Kidney epithelial cell (primary cell): ENCODE measurements at places on chromosomes 7 and 10.

GRCh38 chr7:118305671-118306070 is 81.2 kb downstream of the ANKRD7 start:
- DNase-seq = no peak

GRCh38 chr7:44158873-44159631 is 17.9 kb upstream of the MYL7 start:
- DNase-seq = no peak

DNA sequence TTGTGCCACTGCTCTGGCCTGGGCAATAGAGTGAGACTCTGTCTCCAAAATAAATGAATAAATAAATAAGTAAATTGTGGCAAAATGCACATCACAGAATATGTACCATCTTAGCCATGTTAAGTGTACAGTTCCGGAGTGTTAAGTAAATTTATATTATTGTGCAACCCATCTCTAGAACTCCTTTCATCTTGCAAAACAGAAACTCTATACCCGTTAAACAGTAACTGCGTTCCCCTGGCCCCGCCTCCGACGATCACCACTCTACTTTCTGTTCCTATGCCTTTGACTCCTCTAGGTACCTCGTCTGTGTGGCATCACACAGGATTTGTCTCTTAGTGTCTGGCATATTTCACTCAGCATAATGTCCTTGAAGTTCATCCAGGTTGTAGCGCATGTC is 356.4 kb upstream of the FOXK1 start:
- no peak for DNase-seq

DNA sequence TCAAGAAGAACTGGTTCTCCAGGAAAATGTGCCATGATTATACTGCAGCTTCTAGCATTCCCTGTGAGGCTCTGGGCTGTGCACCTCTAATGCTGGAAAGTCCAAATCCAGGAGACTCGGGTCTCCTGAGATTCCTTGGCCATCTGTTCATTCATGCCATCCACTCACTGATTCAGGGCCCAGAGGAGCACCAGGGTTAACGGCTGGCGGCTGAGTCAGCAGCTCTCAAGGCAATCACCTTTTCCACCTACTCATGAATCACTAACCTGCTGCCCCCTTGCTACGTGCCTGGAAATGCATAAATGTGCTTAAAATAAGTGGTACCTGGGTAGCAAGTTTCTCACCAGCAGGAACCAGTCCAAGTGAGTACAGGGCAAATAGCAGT is 132.7 kb downstream of the KCNMA1 start:
- DNase-seq = peak; percentile 89

GRCh38 chr7:114941692-114942091 is 19.8 kb downstream of the MDFIC start:
- no peak for DNase-seq

- DNase-seq = no peak
Observed at GRCh38 chr7:116530107-116530820, 5.4 kb downstream of the CAV1 start.

- peak; percentile 10 for DNase-seq
Observed at GRCh38 chr10:22552888-22553378, 161.4 kb downstream of the PIP4K2A start.

DNA sequence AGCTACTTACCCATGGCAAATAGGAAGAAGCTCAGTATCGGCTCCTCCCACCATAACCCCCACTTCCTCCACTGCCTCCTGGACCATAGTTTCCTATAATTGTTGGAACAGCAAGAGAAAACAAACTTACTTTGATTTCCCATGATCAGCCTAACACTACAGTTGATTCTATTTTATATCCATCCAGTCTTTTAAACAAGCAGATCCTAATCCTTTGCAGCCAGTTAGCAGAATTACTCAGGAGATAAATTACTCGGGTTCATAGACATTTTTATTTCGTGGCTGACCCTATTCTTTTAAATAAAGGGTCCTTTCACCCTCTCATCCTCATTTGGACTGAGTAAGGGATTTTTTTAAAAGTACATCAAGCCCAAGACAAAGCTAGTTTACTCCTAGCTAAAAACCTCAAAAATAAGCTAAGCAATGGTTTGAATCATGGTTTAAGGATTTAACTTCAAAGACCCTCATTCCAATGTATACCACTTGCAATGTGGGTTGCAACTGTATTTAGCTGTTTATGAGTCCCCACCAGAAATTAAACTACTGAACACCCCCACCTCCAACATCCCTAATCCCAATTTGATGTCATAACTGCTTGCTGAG is 8.0 kb downstream of the HNRNPA2B1 start:
- no peak for DNase-seq

- DNase-seq = no peak
Observed at GRCh38 chr10:79168210-79168609, 99.4 kb downstream of the ZMIZ1 start.

DNA sequence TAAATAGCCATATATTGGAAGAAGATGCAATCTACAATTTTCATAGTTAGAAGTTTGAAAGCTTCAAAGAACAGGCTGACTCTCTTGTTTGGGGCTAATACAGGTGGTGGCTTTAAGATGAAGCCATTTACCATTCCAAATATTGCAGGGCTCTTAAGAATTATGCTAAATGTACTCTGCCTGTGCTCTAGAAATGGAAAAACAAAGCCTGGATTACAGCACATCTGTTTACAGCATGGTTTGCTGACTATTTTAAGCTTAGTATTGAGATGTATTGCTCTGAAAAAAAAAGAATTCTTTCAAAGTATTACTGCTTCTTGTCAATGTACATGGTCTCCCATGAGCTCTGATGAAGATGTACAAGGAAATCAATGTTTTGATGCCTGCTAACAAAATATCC is 34.2 kb downstream of the AGMO start:
- no peak for DNase-seq

DNA sequence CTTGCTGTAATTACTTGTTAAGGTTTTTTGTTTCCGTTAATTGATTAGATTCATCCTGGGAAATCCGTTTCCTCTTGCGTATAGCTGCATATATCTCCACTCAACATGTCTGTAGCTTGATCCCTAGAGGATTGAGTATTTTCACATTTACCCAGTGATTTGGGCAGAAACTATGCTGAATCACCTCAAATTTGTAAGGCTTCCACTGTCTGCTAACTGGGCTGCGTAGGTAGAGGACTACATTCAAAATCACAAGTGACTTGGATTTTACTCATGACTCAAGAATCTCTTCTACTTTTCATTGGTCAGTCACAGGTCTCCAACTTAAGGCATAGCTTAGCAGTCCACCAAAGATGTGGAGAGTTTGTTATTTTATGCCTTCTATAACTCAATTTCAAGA is 141.8 kb downstream of the POLR1F start:
- DNase-seq = no peak

DNA sequence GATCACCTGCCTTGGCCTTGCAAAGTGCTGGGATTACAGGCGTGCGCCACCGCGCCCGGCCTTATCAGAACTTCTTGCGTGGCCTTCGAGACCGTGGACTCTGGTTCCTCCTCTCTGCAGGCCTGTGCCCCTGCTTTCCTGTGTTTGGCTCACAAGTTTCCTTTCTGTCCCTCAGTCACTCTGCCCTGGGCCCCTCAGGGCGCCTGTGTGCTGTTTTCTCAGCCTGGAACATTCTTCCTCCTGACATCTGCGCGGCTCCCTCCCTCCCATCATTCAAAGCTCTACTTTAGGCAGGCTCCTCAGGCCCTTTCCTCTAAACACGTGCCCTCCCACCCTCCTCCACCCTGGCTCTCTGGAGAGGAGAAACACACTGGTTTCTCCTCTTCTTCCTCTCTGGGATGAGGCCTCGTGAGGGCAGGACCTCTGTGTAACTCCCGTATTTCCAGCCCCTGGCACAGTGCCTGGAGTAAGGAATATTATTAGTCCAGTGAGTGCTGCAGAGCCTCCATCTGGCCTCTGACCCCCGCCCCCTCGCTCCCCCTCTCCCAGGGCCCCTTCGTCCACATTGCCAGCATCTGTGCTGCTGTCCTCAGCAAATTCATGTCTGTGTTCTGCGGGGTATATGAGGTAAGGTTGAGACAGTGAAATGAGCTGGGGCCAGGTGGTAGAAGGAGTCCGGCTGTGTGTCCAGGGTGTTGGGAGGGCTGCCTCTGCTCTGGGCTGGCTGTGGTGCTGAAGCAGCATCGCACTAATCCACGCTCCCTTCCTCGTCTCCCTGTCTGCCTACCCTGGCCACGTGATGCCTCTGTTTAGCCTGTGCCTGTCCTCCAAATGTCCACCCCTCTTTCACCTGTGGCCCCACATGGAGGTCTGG is 7.1 kb downstream of the CLCN1 start:
- no peak for DNase-seq

GRCh38 chr7:40826411-40827221 is 691.8 kb downstream of the SUGCT start:
- DNase-seq = no peak

- no peak for DNase-seq
Observed at GRCh38 chr10:89985446-89985845, 284.1 kb downstream of the KIF20B start.

DNA sequence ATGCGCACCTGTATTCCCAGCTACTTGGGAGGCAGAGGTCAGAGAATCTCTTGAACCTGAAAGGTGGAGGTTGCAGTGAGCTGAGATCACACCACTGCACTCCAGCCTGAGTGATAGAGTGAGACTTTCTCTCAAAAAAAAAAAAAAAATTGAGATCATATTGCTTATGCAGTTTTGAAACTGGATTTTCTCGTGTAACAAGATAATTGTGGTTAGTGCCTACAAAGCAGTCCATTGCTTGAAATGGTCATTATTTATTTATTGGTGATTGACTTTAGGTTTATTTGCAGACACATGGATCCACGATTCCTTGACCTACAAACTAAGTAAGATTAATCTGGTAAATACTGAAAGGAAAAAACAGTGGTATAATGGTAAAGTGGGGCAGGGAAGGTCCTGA is 149.8 kb downstream of the TAX1BP1 start:
- no peak for DNase-seq

- DNase-seq = no peak
Observed at GRCh38 chr10:10942441-10942840, 75.2 kb upstream of the CELF2 start.

DNA sequence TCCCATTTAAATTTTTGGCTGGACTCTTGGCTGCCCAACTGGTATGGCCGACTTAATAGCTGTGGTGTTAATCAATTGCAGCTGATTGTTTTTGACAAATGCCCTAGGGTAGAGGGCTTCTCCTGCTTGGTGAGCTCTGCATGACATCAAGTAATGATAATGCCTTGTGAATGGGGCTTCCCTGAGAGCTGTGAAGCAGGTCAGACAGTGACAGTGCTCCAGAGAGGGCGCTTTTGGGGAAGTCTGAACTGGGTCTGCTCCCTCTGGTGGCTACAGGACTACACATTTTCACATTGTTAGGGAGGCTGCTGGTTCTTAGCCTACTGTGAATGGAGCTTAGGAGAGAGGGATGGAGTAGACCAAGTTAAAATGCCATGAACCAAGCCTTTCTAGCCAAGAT is 98.8 kb downstream of the SDK1 start:
- DNase-seq = no peak

DNA sequence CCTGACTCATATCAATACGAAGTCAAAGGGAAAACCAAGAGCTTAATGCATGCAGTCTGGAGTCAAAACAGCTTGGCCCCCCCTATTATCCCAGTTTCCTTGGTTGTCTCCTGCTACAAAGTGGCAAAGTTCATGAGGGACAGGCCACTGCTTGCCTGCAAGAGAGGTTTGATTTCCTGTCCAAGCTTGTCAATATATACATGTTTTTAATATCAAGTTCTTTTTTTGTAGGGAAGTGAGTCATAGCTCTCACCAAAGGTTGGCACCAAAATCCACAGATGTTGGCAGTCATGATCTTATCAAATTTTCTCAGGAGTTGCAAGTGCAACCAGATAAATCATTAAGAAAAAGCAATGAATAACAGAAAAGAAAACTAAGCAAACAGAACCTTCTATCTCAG is 176.8 kb downstream of the COBL start:
- DNase-seq = no peak

GRCh38 chr10:99266383-99266782 is 30.7 kb upstream of the HPSE2 start:
- DNase-seq = no peak

GRCh38 chr7:72316148-72316547 is 96.0 kb downstream of the CALN1 start:
- no peak for DNase-seq

DNA sequence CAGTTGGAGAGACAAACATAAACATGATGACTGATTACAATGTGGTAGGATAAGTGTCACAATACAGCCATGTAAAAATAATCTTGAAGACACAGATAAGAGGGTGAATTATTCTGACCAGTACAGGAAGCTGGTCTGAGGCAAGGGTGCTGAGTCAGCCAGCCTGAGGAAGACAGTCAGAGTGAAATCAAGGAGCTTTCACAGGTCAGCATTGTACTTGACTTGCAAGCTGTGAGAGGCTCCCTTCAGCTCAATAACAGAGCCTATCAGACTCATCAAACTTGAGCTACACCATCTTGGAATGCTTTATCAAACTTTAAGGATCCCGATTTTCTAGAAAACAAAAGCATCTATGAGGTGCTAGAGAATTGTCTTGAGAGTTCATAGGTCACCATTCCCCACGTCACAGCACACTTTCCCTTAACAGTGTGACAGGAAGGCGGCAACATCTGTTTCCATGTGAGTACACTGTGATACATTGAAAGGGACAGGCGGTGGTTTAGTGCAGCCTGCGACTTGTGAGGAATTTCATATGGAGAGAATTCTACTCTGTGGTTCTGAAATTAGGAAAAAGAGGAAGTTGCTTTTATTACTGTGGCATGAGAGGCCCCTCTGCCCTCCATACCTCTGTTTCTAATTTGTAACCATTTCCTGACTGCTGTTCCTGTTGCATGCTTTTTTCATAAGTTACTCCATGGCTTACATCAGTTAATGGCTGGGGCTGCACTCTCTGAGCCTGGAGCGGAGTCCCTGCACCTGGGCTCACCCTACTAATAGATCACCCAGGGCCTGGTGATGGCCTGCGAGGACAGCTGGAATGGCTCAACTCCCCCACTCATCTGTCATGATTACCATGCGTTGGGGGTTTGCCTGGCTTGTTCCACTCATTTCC is 417.1 kb downstream of the SUGCT start:
- peak; percentile 16 for DNase-seq

DNA sequence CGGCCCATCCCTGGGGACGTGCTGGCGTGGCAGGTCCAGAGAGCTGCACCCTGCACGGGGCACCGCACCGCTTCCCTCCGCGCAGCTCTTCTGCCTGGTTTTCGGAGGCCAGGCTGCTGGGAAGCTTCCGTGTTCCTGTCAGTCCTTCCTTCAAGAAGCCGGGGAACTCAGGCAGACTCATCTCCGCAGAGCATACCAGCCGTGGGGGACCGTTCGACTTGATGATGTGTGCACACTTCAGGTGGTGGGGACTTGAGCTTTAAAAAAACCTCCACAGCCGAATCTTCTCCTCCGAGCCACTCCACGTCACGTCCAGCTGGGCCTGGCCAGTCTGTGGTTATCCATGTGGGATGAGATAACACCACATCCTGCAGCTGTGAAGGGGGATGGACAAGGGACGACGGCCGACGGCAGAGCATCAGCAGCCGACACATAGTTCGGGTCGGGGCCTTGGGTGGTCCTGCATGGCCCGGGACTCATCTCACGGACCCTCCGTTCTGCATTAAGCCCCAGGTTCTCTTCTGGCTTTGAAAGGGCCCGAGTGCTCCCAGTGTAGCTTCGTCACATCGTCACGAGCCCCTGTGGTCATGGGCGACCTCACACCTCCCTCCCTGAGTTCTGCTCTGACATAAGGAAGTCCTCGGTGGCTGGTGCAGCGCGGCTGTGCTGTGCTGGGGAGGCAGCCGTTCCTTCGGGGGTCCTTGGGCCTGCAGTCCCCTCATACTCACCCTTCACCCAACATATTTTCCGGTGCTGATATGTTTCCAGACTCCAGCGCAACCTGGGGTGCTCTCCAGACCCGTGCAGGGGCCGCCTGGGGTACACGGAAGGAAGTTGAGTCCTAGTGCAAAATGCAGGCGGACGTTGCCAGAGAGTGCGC is 4.5 kb upstream of the BHLHA15 start:
- DNase-seq = no peak

GRCh38 chr10:101436302-101436701 is 82.3 kb downstream of the BTRC start:
- no peak for DNase-seq
